ENCODE measurements at places on chromosomes 7 and 10.

GRCh38 chr7:88540012-88540411 is 219.5 kb upstream of the ZNF804B start:
- DNase-seq, result no peak

GRCh38 chr7:22683379-22683778 is 43.6 kb upstream of the IL6 start:
- no peak for DNase-seq

DNA sequence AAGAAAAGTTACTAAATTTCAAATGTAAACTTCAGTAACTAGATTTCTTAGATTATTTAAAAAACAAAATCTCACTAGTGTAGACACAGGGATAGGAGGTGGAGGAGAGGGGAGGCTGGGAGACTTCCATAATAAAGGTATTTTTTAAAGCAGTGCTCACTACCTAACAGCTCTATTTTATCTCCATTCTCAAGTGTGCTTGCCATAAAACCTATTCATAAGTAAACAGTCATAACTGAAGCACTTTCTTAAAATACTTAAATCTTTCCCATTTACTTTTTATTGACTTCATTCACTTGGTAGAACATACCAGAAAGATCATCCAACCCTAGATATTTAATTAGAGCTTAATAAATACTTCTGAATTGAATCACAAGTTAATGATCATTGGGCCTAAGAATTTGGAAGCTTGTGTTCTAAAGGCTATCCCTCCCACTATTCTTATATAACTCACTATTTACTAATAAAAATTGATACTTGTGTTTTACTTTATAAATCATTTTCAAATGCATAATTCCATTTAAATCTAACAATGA is 107.4 kb downstream of the SNX13 start:
- no peak for DNase-seq

DNA sequence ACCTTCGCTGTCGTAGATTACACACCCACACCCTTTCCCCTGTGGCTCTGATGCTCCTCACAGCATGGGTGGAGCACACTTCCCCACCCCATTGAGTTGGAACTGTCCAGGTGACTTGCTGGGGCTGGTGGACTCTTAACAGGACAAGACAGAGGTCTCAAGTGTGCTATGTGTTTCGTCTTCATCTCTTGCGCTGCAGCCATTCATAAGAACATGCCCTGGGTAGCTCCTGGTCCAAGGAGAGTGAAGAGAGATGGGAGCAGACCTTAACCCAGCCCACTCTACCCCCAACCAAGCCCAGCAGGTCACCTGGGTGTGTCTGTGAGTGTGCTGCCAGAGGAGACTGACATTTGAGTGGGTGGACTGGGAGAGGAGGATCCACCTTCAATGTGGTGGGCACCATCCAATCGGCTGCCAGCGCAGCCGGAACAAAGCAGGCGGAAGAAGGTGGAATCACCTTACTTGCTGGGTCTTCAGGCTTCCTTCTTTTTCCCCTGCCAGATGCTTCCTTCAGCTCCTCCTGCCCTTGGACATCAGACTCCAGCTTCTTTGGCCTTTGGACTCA is 112.4 kb downstream of the HTR5A start:
- no peak for DNase-seq

DNA sequence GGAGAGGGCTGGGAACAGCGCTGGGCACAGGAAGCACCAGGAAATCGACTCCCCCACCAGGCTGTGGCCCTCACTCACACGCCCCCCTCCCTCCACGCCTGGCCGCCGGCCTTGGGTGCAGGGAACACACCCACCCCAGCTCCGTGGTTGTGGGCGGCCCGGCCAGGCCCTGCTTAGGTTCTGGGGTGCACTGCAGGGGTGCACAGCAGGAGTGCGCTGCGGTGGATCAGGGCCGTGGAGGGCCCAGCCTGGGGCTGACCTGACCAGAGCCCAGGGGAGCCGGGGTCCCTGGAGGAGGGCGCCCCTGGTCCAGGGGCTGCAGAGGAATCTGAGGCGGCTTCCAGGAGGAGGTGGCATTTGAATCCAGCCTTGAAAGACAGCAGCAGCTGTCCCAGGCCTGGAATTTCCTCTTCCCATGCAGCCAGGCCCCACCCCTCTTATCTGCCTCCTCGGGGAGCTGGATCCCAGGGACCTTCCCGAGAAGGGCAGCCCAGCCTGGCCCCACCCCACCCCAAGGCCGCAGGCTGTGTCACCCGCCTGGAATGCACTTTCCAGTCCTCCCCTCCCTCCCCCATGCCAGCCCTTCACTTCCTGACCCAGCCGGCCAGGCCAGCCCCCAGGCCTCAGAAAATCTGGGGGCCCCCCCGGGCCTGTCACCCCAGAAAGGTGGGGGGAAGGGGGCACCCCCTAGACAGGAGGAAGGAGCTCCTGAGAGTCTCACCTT is 18.4 kb upstream of the PDGFA start:
- DNase-seq, result no peak

- no peak for DNase-seq
These were observed 765 bp downstream of the CCAR1 start for GRCh38 chr10:68721673-68722335.

DNA sequence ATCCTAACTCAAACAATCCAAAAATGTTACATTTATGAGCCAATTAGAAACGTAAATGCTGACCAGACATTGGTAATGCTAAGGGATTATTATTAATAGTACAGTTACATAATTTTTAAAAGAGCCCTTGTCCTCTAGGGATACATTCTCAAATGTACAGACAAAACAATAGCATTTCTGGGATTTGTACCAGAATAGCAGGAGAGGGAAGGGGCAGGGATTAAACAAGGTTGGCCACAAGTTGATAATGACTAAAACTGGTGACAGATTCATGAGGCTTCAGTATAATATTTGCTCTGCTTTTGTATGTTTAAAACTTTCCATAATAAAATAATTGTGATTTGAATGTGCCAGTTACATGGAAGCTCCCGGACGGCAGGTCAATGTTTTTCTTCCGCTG is 27.0 kb downstream of the HSPA12A start:
- DNase-seq, result no peak

GRCh38 chr7:123645516-123645915 is 10.2 kb upstream of the LMOD2 start:
- DNase-seq, result no peak

DNA sequence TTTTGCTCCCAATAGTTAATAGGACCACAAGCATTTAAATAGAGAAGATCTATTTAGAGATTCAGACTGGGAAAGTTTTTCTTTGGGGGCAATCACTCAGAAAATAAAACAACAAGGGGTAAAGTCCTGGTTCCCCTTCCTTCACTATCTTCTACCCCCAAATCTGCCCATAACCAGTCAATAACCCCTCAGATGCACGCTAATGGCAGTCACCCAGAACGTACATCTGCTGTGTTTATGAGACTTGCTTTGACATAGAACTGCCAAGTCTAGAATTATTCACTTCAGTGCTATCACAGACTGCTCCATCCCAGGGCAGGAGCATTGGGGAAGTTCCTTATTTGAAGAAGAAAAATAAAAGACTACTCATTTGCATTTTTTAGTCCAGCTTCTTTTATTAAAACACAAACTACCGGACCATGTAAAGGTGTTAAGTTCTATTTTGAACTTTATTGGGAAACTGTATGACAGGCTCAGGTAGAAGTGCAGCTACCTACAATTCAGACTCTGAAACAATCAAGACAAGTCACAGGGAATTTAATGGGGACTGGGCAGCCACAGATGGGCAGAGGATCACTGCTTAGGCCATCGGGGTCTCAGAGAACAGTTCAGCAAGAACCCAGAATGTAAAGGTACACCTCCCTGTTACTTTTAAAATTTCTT is 38.4 kb downstream of the ANK3 start:
- DNase-seq, result no peak

DNA sequence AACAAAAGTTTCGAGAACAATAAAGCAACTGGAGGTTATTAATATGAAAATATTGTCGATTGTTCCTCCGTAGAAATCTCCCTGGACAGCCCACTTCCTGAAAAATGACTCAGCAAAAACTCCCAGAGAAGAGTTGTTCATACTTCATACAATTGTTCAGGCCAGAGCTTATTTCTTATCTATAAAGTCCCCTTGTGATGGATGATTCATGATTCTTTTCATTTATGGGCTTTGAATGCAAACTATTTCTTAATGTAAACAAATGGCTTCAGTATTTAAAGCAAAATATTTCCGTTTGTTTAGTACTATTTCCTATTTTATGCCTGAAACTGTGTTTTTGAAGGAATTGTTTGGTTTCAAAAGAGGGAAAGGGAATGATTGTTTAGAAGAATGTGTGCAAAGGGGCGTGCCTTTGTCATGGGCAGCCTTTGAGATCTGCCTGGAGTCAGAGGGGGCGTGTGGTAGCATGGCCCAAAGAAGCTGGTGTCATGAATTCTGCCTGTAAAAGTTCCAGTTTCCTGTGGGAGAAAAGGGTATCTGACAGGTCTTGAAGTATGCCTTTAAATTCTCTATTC is 26.2 kb upstream of the EXOC6 start:
- DNase-seq, result no peak

DNA sequence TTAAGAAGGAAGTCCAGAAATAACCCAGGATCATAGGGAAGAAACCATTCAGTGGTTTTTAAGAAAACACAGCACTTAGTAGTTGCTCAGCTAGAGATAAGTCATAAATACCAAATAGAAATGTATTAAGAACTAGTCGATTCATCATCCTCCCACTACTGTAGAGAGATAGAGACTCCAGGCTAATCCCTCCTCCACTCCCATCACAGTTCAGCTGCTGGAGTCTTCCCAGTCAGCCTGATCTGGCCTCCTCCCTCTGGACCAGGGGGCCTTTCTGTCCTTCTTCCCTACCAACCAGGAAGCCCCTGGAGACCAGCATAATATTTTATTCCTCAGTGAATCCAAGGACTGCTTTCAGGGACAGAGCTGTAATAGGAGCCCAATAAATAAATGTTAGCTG is 294.1 kb upstream of the YAE1 start:
- no peak for DNase-seq

DNA sequence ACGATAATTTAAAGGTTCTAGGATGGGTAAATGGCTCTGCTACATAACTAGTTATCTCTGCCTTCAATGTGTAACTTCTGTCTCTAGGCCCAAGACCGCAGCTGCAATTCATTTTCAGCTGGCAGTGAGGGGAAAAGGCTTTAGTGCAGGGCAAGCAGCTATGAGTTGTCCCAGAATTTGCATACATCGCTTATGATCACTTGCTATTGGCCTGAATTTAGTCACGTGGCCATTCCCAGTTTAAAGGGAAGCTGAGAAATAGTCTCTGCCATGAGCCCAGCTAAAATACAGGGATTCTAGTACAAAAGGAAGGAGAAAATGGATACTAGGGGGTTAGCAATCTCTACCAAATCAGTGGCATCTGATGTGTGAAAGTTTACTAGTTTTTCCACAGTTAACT is 145.8 kb upstream of the IMMP2L start:
- DNase-seq, result no peak

GRCh38 chr10:10824591-10825148 is 193.0 kb upstream of the CELF2 start:
- DNase-seq, result no peak

DNA sequence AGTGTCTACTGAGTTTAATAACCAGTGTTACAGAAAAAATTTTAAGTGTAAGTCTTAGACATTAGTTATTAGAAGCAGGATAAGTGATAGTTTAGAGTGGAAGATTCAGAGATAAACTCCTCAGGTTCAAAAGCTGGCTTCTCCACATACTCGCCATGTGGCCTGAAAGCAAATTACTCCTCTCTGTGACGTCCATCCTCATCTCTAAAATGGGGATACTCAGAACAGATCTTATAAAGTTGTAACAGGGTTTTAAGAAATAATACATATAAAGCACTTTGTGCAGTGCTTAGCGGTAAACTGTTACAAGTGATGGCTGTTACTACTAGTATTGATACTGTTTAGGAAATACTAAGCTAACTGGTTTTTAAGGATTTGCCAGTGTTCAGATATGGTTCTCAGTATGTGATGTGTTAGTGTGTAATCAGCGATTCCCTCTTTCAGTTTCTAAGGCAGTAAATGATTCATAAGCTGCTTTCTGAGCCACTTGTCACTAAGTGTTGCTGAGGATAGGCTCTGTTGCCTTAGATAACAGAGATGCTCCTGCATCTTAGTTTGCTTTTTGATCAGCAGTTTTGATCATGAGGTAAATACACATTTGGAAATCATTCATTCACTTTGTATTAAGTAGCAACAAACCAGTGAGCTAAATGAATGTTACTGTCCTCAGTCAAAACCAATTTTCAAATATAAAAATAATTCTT is 58.7 kb downstream of the CYP51A1 start:
- no peak for DNase-seq

DNA sequence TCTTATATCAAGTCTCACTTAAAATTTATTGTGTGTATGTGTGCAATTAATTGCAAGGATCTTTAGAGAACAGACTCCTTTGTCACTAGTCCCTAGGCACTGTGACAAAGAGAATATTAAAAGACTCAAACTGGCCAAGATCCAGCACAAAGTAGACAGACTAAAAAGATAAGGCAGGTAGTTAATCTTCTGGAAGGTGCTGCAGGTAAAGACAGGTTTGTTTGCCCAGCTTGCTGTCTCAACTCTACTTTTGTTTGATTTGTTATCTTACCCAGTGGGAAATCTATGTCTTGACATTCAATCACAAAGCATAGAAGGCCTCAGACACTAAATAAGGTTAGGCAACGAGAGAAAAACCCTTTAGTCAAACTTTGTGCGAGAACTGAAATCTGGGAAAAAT is 807.9 kb upstream of the LRRN3 start:
- DNase-seq, result no peak

- DNase-seq, result no peak
These were observed 91.1 kb upstream of the PDGFA start for GRCh38 chr7:610531-611280.

DNA sequence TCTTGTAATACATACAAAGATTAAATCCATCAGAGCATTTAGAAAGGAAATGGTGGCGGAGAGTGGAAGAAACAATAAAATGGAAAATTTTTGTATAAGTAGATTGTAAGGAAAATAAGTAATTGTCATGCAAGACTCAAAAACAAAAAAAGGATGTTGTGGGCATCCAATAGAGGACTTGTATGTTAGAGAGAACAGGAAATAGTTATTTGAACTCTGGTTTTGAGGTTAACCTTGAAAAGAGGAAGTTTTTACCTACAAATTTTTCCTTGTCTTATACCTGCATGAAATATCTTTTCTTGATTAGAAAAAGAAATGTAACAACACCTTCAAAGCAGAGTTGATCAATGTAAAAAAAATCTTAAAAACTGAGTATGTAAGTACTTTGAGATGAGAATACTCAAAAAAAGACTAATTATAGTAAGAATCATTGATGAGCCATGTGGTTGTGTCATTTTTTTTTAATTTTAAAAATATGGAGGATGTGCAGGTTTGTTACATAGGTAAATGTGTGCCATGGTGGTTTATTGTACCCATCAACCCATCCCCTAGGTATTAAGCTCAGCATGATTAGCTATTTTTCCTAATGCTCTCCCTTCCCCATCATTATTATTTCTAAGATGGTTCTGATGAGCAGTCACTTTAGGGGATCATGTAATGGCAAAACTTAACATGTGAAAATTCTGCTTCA is 11.9 kb downstream of the TMEM106B start:
- no peak for DNase-seq

DNA sequence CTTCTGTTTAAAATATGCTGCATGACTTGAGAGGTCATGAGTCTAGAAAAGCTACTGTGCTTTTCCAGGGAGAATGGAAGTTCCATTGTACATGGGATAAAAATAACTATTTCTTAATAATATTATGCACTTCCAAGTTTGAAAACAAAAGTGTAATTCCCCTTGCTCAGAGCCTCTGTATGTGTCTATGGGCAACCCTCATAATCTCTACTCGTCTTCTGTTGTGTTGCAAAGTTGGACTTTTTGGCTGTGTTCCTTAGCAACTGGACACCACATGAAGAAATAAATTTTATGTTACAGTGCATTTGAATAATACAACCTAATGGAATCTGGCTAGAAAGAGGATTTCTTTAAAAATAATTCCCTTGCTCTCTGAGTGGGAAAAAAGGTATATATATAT is 242.6 kb downstream of the TWIST1 start:
- no peak for DNase-seq

Data from C1 segment of cervical spinal cord (tissue), 14 donors.